Right atrium auricular region (tissue), 2 donors: ENCODE measurements at places on chromosomes 16 and 17. TPM values are rescaled to one million over a fixed set of nuclear protein-coding genes. Genes with fewer than 3 reads are reported as not detected.
A peak's percentile ranks its signal among the peaks of the same experiment; 100 is the strongest.

Gene CDK3
- 2.0 TPM for total RNA-seq

Gene CPHXL2
- not detected for total RNA-seq

Gene POLR3E
- total RNA-seq: 30.3 TPM

Gene PRSS33
- total RNA-seq: not detected

Gene CCL8
- 0.52 TPM for total RNA-seq

Gene SLC9A5
- 1.5 TPM for total RNA-seq

DNA sequence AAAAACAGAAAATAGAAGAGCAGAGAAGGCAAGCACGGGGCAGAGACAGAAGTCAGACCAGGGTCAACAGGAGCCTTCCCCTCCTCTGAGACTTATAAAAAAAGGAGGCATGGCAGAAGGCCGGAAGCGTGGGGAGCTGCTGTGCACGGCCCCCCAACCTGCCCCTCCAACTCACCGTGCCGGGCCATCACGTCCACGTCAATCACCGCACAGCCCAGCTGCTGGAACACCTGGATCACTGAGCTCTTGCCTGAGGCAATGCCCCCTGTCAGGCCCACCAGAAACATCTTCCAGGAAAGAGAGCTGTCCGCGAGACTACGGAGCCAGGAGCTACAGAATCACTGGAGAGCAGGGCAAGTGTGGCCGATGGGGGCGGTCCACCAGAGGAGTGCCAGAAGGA, 16.8 kb downstream of the DCAKD start:
- H3K27ac ChIP-seq: no peak overlapping the region
- H3K36me3 ChIP-seq: peaks cover 45% of the 10 kb centered on the region
- no peak overlapping the region for H3K4me3 ChIP-seq
- H3K4me1 ChIP-seq: peaks cover 22% of the 10 kb centered on the region

DNA sequence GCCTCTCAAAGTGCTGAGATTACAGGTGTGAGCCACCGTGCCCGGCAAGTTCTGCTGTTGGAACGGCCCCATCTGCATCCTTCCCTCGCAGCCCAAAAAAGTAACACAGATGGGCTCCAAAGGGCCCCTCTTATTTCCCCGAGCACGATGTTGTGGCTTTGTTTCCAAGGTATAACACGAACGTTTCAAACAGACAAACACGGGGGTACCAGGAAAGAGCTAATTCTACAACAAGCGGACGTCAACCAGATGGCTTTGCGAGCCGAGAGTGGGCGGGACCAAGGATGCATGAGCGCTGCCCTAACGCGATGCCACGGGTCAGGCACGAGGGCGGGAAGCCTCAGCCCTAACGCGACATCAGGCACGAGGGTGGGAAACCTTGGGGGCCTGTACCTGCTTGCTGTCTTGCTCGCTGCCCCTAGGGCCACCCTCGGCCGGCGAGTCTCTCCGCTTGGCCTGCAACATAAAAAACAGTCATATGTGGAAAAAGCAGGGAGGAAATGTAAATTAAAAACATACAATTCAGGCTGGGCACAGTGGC, 24.2 kb downstream of the UNKL start:
- no peaks in the 10 kb centered on the region for H3K27me3 ChIP-seq
- no peaks in the 10 kb centered on the region for H3K4me1 ChIP-seq
- H3K36me3 ChIP-seq: peaks cover 47% of the 10 kb centered on the region
- no peak overlapping the region for H3K4me3 ChIP-seq
- no peak for DNase-seq

DNA sequence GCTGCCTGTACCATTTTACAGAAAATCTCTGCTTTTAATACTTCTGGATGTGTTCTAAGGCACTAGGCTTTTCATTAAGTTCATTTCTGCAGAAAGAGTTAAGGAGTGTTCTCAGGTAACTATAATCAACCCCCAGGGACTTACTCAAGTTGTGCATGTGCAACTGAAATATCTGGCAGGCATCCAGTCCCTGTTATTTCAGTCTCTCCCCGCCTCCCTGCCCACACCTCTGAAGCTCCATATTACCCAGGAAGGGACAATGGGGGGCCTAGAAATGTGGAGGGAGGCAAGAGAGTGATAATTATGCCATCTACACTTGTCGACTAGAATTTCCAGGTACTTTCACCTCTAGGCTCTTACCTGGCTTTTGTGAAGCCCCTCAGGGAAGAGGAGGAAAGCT, 432.2 kb downstream of the MAF start:
- H3K4me1 ChIP-seq: no peaks in the 10 kb centered on the region
- H3K36me3 ChIP-seq: no peaks in the 10 kb centered on the region
- no peak overlapping the region for H3K27ac ChIP-seq
- H3K27me3 ChIP-seq: no peaks in the 10 kb centered on the region
- DNase-seq: no peak
- H3K4me3 ChIP-seq: no peak overlapping the region

DNA sequence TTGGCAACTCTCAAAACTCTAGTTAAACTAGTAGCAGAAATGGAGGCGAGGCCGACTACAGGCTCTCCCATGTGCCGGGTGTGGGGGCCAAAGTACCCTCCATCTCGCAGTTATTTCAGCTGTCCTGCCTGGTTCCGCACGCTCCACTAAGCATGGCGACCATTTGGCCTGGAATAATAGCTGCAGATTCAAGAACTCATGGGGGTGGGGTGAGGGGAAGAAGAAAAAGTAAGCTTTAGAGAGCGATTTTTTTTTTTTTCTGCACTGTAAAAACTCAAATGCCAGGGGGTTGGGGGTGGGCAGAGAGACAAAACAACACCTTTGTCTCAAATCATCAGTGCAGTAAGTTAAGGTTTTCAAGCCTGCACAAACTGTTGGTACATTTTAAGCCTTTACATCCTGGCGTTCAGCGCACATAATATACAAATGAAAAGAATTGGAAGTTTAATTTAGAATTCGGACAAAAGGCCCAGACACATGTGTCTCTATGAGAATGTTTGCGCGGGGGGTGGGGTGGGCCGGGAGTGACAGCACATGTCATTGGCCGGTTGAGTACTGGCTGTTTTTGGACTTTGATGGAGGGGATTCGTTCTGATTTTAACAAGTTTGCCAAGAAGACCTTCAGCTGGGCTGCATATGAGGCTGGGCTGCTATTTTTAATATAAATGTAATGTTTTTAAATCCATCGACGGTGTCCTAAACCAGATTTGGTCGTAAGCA, 694.7 kb upstream of the SALL1 start:
- H3K4me3 ChIP-seq: no peak overlapping the region
- no peak overlapping the region for H3K27ac ChIP-seq
- H3K4me1 ChIP-seq: no peaks in the 10 kb centered on the region
- H3K36me3 ChIP-seq: no peaks in the 10 kb centered on the region

DNA sequence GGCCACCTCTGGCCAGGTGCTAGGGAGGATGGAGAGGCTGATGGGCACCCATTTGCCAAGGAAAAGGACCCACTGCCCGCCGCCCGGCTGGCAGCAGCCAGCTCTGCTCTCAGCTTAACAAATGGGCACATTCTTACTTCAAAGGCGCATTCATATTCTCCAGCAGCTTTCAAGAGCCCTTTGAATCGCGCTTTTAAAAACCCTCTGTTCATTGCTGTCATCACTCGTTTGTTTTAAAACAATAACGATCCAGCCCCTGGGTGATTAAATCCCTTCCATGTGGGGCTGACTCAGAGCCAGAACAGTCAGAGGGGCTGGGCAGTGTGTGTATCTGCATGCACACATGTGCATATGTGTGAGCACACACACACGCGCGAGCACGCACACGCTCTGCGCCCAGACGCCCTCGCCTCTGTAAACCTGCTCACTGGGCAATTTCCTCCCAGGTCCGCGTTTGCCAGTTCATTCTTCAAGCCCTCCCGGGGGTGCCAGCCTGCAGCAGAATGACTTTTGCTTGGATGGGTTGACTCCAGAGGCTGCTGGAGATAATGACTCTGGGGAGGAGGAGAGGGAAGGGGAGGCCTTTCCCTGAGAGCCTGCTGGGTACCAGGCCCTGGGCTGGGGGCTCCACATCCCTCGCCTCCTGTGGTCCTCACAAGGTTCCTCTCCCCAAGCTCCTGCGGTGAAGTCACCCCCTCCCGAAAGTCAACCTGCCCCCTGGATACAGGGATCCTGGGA, 133.1 kb downstream of the SDK2 start:
- DNase-seq: no peak
- no peak overlapping the region for H3K27ac ChIP-seq
- H3K27me3 ChIP-seq: no peaks in the 10 kb centered on the region
- no peak overlapping the region for H3K4me3 ChIP-seq

GRCh38 chr16:56861092-56861610, 3.9 kb upstream of the SLC12A3 start:
- no peaks in the 10 kb centered on the region for H3K4me1 ChIP-seq
- DNase-seq: no peak
- no peaks in the 10 kb centered on the region for H3K36me3 ChIP-seq
- H3K4me3 ChIP-seq: no peak overlapping the region
- H3K27ac ChIP-seq: no peak overlapping the region

DNA sequence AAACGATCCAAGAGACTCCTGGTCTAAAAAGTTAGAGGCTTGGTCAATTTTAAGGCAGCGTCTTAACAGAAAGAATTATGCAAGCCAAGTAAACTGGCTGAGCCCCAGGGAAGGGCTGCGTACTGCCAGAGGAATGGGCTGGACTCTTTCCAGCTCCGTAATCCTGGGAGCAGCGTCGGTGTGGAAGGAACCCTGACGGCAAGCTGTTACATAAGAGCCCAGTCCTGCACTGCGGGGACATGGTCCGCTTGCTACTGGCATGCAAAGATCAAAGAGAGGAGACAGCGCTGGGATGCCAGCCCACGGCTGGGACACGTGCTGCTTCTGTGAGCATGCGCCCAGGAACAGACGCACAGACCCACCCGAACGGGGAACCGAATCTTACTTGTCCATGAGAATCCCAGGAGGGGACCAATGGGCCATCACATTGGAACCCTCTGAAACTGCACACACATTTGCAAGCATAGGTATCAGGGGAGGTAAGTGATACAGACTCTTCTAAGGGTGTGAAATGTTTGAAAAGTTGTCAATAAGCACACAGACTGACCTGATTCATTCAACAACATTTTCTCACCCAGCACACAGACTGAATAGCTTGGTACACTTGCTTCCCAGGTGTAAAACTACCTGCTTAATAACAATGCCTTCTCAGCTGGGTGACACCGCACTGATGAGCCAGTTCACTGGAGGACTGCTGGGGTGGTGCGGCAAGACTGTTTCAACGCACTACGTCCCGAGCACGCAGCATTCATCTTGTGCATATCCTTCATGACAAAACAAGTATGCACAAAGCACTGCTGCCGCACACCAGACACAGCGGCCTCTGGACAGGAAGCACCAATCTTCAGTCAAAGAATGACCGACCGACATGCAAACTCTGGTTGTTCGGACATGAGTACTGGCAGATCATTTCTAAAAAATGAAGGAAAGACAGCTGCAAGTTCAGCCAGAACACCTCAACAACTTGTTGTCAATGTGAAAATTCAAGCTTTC, 94.9 kb downstream of the ANKRD11 start:
- no peaks in the 10 kb centered on the region for H3K36me3 ChIP-seq
- H3K4me1 ChIP-seq: no peaks in the 10 kb centered on the region
- peak; percentile 96 for DNase-seq
- H3K4me3 ChIP-seq: no peak overlapping the region
- H3K27me3 ChIP-seq: no peaks in the 10 kb centered on the region

GRCh38 chr16:83215406-83216001, 588.7 kb downstream of the CDH13 start:
- H3K27ac ChIP-seq: no peak overlapping the region
- no peaks in the 10 kb centered on the region for H3K4me1 ChIP-seq
- no peaks in the 10 kb centered on the region for H3K27me3 ChIP-seq
- no peaks in the 10 kb centered on the region for H3K36me3 ChIP-seq

DNA sequence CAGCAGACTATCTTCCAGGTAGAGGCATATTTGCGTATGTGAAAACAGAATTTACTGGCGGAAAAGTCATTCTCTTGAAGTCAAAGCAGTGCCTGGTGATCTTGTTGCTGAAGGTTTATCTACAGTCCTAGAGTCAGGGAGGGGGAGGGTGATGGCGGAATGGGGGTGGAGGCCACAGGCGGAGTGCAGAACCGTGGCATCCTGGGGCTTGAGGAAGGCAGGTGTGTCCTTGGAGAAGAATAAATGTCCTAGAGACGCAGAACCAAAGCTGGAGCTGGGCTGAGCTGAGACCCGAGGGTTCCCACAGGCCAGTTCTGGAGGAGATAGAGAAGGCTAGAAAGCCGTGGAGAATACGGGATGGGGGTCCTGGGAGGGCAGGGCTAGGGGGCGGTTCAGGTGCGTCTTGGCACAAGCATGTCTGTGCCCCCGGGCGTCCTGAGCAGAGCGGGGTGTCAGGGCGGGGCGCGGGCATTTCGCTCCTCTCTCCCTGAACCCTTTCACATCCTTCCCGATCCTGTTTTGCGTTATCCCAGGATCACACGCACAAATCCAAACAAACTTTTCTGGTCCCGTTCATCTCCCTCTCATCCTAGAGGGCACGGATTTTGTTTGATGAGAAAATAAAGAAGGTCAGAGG, 76.9 kb upstream of the CREBBP start:
- no peak overlapping the region for H3K4me3 ChIP-seq
- H3K27ac ChIP-seq: no peak overlapping the region
- no peaks in the 10 kb centered on the region for H3K27me3 ChIP-seq
- no peaks in the 10 kb centered on the region for H3K36me3 ChIP-seq
- no peaks in the 10 kb centered on the region for H3K4me1 ChIP-seq

DNA sequence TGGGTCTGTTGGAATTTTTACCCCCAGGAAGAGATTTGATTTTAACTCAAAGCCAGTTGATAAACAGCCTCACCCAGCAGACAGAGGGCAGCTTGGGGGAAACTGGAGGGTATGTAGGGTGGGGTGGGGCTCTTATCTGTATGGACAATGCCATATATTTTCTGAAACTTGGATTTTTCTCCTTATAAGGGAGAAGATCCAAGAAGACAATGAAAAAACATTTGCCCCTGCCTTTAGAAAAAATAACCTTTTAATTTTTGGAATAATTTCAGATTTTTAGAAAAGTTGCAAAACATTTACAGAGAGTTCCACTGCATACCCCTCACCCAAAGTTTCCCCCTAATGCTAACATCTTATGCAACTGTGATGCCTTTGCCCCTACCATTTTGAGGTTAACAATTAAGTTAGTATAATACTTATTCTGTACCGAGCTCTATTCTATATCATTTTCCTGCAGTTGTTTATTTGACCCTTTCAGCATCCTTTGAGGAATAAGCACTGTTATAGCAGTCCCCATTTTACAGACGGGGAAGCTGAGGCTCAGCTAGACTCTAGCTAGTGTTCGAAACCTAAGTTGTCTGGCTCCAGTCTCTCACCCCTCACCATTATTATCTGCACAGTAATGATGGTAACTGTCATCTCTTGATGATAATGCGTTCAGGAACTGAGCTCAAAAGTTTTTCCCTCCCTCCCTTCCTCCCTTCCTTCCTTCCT, 66.4 kb downstream of the PRKCB start:
- no peak overlapping the region for H3K27ac ChIP-seq
- no peak overlapping the region for H3K4me3 ChIP-seq
- H3K4me1 ChIP-seq: no peaks in the 10 kb centered on the region

- no peak for DNase-seq
- H3K4me1 ChIP-seq: peaks cover 85% of the 10 kb centered on the region
- no peak overlapping the region for H3K4me3 ChIP-seq
- no peaks in the 10 kb centered on the region for H3K27me3 ChIP-seq
- H3K36me3 ChIP-seq: no peaks in the 10 kb centered on the region
These were observed 62.2 kb downstream of the MPRIP start for GRCh38 chr17:17104494-17104893.
